ENCODE measurements at places on chromosomes 1 and 21. TPM values are rescaled to one million over a fixed set of nuclear protein-coding genes. Genes with fewer than 3 reads are reported as not detected.

METTL13 gene
- 32.6 TPM for polyA plus RNA-seq

PHC2 gene
- 218 TPM for polyA plus RNA-seq

SELENOF gene
- 151 TPM for polyA plus RNA-seq

CCDC185 gene
- polyA plus RNA-seq = not detected

LDLRAD2 gene
- polyA plus RNA-seq = not detected

ZBTB18 gene
- polyA plus RNA-seq = 27.4 TPM

IFI44 gene
- 1.6 TPM for polyA plus RNA-seq

ZNF697 gene
- polyA plus RNA-seq = 2.4 TPM

TRIM67 gene
- polyA plus RNA-seq = 1.9 TPM

TMCC2 gene
- polyA plus RNA-seq = 106 TPM

NUDT4B gene
- polyA plus RNA-seq = 2.3 TPM

ANKRD45 gene
- 1.8 TPM for polyA plus RNA-seq

AHDC1 gene
- 48.8 TPM for polyA plus RNA-seq

AMIGO1 gene
- polyA plus RNA-seq = 19.2 TPM

ELK4 gene
- polyA plus RNA-seq = 1.8 TPM

CDC20 gene
- polyA plus RNA-seq = 134 TPM

NEGR1 gene
- polyA plus RNA-seq = 11.2 TPM

BCAN gene
- 81.5 TPM for polyA plus RNA-seq

RAP1GAP gene
- 60.7 TPM for polyA plus RNA-seq

RASAL2 gene
- polyA plus RNA-seq = 4.0 TPM

DEGS1 gene
- polyA plus RNA-seq = 47.3 TPM

NTRK1 gene
- 0.32 TPM for polyA plus RNA-seq

PYHIN1 gene
- polyA plus RNA-seq = not detected

TEDDM1 gene
- polyA plus RNA-seq = not detected

FHAD1 gene
- polyA plus RNA-seq = 1.4 TPM

IL22RA1 gene
- polyA plus RNA-seq = not detected

LAMB3 gene
- 1.7 TPM for polyA plus RNA-seq

GBP1 gene
- polyA plus RNA-seq = 3.1 TPM

PEAR1 gene
- 2.2 TPM for polyA plus RNA-seq

SHE gene
- polyA plus RNA-seq = 1.6 TPM
